ENCODE measurements at places on chromosomes 13 and 19.

- no peak for DNase-seq
These were observed 9.6 kb upstream of the GPR183 start for GRCh38 chr13:99316657-99317256.

- no peak for DNase-seq
These were observed 8.0 kb downstream of the MED26 start for GRCh38 chr19:16620018-16620417.

DNA sequence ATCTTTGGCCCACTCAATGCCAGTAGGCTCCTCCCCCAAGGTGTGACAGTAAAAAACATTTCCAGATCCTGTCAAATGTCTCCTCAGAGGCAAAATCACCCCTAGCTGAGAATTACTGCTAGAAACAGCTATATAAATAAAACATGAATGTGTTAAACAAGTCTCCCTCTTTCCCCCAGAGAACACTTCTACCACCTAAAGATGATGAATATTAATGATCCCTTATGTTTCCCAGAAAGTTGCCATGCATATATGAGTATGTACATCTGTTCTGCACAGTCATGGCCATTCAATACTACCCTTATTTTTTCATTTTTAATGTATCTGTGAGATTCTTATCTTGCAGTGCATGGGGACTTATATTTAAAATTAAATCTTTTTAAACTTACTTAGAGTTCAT, 230.0 kb downstream of the SHISA2 start:
- no peak for DNase-seq

- no peak for DNase-seq
These were observed 617.7 kb upstream of the SLITRK1 start for GRCh38 chr13:84500016-84500415.

DNA sequence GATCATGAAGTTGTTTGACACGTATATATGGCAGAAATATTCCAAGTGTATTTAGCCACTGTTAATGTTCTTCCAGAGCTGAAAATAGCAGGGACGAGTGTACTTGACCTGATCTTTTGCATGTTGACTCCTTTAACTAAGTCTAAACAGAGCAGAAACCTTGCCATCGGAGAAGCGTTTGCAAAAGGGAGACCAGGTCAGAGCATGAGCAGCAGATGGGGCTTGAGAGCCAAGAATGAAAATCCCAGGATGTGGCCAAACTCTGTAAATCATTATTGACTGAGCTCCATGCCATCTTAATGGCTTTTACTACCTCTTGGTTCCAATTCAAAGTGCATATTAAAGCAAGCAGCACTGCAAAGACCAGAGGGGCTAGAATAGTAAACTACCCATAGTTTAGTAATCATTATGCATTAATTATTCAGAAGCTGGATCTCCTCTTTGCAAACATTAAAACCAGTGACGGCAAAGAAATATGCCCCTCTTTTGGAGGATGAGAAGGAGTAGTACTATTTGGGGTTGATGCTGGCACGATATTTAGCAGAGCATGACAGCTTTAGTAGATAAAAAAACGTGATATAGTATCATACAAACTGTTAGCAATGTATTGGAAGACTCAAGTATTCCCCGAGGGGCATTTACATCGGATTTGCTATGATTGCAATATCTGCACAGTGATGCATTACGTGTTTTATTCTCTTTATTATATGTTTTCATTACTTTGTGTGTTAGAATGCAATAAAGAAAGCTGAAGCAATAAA, 55.7 kb downstream of the FAM216B start:
- DNase-seq, result no peak

DNA sequence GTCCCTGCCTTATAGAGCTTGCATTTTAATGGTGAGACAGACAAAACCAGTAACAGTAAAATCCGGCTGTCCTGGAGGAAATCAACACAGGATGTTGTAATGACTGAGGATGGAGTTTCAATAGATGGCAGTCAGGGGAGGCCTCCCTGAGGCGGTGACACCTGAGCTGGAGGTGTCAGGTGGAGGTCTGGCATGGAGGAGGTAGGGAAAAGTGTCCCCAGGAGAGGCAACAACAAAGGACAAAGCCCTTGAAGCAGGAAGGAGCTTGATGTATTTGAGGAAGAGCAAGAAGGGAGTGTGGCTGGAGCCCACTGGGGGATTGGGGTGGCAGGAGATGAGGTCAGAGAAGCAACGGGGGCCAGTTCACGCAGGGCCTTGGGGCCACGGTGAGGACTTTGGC, 7.8 kb downstream of the GRIN2D start:
- no peak for DNase-seq

DNA sequence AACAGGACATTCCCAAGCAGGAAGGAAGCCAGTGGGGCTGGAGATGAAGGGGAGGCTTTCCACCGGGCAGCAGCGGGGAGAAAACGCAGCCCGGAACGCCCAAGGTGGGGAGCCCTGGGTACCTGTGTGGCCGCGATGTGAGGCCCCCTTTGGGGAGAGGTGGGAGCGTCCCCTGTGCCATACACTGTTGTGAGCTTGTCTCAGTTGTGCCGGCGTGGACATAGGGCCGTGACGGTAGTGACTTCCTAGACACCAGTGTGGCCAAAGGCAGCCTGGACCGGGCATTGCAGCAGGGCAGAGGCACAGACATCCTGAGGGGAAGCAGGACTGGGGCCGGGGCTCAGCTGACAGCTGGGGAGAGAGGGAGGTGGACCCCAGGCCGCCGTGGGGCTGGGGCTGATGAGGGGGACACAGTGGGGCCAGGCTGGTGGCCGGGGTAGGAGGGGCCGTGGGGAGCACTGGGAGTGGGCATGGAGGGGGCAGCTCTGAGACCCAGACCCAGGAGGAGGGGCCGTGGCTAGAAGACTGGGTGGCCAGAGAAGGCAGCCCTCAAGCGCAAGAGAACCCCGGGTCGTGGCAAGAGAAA, 38.5 kb upstream of the TFDP1 start:
- DNase-seq, result no peak

DNA sequence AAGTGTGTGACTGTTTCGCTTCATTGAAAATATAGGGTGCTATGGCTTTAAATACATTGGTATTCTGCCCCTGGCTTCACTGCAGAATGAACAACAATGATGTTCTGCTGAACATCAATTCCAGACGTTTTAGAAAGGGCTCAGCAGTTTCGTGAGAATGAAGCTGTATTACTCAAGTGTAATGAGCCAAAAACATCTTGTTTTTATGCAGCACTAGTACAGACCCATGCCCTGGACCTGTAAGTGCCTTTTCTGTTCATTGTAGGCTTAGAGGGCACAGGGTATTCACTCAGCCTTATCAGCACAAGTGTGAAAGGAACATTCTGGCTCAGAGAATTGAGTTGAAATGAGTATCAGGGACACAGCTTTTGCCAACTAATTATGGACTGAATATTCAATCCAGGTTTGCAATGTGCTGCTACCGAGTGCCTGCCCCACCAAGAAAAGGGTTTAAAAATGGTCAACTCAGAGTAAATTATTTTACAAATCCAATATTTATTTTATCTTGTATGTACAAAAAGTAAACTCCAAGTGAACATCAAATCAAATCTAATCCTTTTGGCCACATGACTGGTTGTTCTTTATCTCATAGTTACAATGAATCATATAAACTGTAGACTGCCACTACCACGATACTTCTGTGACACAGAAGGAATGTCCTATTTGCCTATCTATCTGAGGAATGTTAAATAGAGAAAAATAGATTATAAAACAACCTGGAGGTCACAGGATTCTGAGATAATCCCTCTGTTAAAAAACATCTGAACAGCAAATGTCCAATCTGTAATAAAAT, 362.8 kb downstream of the NALCN start:
- no peak for DNase-seq

- DNase-seq, result no peak
These were observed 1308.2 kb downstream of the PCDH9 start for GRCh38 chr13:65921933-65922332.

Measured in GM20000 (cell line).